NCI-H460 (cell line): ENCODE measurements at places on chromosomes 16 and 17. TPM values are rescaled to one million over a fixed set of nuclear protein-coding genes. Genes with fewer than 3 reads are reported as not detected.
A peak's percentile ranks its signal among the peaks of the same experiment; 100 is the strongest.

GRCh38 chr16:76910931-76911330 is 280.1 kb upstream of the MON1B start:
- peak; percentile 15 for DNase-seq

The HASPIN gene
- 13.2 and 13.9 TPM in 2 replicates for total RNA-seq

GRCh38 chr16:81562174-81562849 is 117.7 kb downstream of the CMIP start:
- no peak for DNase-seq

The LHX1 gene
- total RNA-seq, result 0.05 TPM in 1 of 2 replicates, not detected in the other

- no peak for DNase-seq
Observed at GRCh38 chr16:17451843-17452242, 18.9 kb downstream of the XYLT1 start.

DNA sequence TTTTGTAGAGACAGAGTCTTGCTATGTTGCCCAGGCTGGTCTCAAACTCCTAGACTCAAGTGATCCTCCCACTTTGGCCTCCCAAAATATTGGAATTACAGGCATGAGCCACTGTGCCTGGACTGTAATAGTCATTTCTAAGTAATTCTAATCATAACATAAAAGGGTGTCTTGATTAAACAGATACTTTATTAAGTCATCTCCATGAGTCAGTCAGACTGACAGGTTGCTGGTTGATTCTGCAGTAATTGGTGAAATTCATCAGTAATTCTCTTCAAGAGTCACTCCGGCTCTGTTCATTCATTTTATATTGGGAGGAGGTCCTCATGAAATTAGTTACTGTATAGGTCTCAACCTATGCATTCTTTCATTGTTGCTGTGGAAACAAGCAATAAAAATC is 85.6 kb downstream of the SPECC1 start:
- no peak for DNase-seq

The TMC7 gene
- 4.1 and 5.6 TPM in 2 replicates for total RNA-seq

The MMP2 gene
- total RNA-seq, result 0.27 TPM in 1 of 2 replicates, not detected in the other

DNA sequence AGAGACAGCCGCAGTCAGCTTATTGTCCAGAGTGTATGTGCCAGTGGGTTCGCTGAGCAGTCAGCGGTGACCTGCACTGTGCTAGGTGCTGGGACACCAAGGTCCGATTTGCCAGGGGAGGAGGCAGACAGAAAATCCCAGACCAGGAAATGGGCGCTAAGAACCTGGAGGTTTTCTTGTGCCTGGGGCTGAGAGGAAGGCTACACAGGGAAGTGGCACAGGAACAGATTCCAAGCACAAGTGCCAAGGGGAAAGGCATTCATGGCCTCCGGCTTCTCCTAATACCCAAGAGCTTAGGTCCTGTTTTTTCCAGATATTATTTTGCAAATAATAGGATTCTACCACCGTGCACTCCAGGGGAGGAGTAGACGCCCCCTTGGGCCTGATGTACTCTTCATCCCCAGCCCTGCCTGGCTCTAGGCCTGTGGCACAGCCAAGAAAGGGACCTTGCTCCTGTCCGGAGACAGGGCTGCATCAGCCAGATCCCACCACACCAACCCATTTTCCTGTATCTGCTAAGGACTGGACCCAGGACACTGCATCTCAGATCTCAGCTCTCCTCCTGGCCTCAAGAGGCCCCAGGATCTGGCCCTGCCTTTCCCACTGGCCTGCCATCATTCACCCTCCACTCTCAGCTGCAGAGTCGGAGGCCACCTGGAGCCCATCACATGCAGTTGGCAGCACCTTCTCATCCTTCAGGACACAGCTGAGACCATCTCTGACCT is 187.2 kb downstream of the NTN1 start:
- no peak for DNase-seq
